Upper lobe of right lung (tissue), 1 donor: ENCODE measurements at places on chromosomes 7 and 10. TPM values are rescaled to one million over a fixed set of nuclear protein-coding genes. Genes with fewer than 3 reads are reported as not detected.

DNA sequence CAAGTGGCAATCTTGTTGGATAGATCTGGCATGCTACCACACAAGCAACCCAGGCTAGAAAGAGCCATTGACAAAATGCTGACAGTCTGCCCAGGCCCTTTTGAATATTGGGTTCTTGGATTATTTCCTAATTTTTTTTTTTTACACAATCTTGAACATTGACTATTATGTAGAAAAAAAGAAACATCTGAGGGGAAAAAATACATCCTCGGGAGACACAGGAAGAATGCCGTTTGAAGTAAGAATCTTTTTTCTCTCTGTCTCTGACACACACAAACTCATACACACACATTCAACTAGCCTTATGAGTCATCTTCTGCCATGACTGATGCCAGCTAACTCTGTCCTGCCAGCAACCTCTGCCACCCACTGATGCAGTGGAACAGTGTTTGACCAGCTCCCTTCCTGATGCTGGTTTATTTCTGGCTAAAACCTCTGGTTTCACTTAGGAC lies 47.2 kb downstream of the SORBS1 start:
- H3K27me3 ChIP-seq: no peaks in the 10 kb centered on the region
- peaks cover 10% of the 10 kb centered on the region for H3K4me1 ChIP-seq
- H3K4me3 ChIP-seq: no peak overlapping the region

- H3K27me3 ChIP-seq: peaks cover 28% of the 10 kb centered on the region
- H3K4me1 ChIP-seq: no peaks in the 10 kb centered on the region
- no peaks in the 10 kb centered on the region for H3K36me3 ChIP-seq
- H3K27ac ChIP-seq: no peak overlapping the region
Observed at GRCh38 chr10:1243486-1244234, 187.5 kb downstream of the WDR37 start.

GRCh38 chr10:88755753-88756152 lies 4.1 kb upstream of the LIPN start:
- no peaks in the 10 kb centered on the region for H3K27me3 ChIP-seq
- no peaks in the 10 kb centered on the region for H3K36me3 ChIP-seq
- H3K4me3 ChIP-seq: no peak overlapping the region
- H3K4me1 ChIP-seq: no peaks in the 10 kb centered on the region
- no peak overlapping the region for H3K27ac ChIP-seq

DNA sequence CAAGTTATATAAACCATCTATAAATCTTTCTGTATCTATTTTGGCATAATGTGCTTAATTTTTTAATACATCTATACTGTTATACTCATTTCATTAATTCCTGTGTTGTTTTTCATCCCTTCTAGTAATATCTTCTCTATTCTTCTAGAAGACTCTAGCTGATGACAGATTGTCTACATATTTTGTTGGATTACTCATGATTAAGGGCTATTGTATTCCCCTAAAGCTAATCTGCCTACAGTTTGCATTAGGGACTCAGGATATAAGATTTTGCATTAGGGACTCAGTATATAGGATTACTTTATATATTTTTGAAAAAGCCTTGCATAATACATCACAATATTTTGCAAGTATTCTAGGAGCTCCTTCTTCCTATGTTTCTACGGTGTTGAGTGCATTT lies 8.3 kb upstream of the SEMA3A start:
- H3K4me1 ChIP-seq: no peaks in the 10 kb centered on the region
- no peak overlapping the region for H3K4me3 ChIP-seq
- no peaks in the 10 kb centered on the region for H3K27me3 ChIP-seq
- DNase-seq: no peak
- H3K27ac ChIP-seq: no peak overlapping the region

DNA sequence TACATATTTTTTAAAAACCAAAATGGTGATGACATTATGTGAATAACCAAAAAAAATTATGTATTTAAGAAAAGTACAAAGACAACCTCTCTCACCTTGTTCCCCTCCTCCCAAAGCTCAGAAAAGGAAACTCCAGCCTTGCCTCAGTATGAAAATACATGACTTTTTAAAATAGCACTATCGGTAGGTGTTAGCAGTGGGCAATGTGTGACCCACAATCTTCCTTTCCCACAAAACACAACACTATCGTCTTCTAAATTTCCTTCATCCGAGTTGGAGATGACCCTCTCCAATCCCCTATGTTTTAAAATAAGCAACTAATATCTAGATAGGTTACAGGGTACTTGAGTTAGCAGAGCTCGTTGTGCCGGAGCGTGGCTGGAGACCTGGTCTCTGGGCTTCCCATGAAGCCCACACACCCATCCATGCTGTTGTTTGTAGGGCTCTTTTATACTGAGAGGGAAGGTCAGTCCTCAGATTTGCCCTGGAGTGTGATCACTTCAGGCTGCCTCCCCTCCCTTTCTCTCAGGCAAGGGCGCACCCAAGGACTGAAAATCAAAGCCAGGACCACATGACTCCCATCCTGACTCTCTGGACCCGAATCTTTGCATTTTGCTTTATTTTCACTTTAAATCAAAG lies 107.6 kb downstream of the JAZF1 start:
- H3K27ac ChIP-seq: no peak overlapping the region
- H3K27me3 ChIP-seq: no peaks in the 10 kb centered on the region
- no peak overlapping the region for H3K4me3 ChIP-seq
- DNase-seq: no peak
- no peaks in the 10 kb centered on the region for H3K36me3 ChIP-seq

MCM10 gene
- 0.78 TPM for total RNA-seq
